ENCODE measurements at places on chromosomes 4 and X.

DNA sequence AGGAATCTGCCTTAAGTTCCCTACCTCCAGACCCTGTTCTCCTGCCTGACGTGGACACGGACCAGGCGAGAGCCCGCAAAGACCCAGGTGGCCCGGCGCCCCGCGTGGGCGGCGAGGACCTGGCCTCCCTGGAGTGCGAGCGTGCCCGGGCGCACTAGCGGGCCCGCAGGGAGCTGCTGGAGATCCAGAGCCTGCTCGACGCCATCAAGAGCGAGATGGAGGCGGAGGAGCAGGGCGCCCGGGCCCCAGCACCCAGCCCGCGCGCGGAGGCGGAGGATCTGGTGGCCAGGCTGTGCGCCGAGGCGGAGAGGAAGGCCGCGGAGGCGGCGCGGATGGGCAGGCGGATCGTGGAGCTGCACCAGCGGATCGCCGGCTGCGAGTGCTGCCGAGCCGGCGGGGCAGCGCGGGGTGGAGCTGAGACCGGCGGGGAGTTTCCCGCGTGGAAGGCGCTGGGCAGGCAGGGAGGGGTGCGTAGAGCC lies 18.2 kb downstream of the MRFAP1 start:
- DNase-seq = peak; percentile 40

- no peak for DNase-seq
These were observed 63.8 kb upstream of the ATOH1 start for GRCh38 chr4:93764639-93765246.

DNA sequence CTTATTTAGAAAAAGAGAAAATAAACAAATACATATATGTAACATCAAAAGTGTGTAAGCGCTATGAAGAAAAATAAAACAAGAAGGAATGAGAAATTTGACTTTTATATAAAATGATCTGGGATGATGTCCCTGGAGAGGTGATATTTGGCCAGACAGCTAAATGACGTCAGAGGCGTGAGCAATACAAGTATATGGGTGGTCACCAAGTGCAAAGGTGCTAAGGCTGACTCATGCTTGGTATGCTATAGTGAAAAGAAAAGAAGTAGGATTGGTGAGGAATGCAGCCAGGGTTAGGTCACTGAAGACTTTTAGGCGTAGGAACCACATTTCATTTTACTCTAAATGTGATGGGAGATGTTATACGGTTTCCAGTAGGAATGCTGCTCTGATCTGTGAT lies 1049.1 kb upstream of the TENM3 start:
- no peak for DNase-seq

- DNase-seq = no peak
These were observed 336.1 kb downstream of the GBA3 start for GRCh38 chr4:23028875-23029274.

GRCh38 chr4:48589098-48589445 lies 99.0 kb downstream of the ZAR1 start:
- DNase-seq = no peak

- DNase-seq = no peak
These were observed 255.0 kb downstream of the MAGEB5 start for GRCh38 chrX:26470941-26471340.

- DNase-seq = no peak
These were observed at the start of gene CCDC158 for GRCh38 chr4:76420762-76421581. Gene CCDC158 (minus strand): TSS chr4:76421141. CDS start chr4:76403207, 17,934 bp downstream.

GRCh38 chr4:10371121-10371520 lies 86.1 kb downstream of the ZNF518B start:
- no peak for DNase-seq

GRCh38 chr4:18106620-18107019 lies 85.1 kb upstream of the LCORL start:
- no peak for DNase-seq

Measured in stimulated activated CD8-positive, alpha-beta memory T cell treated with anti-CD3 and anti-CD28 coated beads, Interleukin-15, amount 100 ng/mL, for 4 hours (primary cell).